ENCODE measurements at places on chromosomes 2 and 18.

GRCh38 chr2:209985874-209986273 is 16.6 kb upstream of the RPE start:
- DNase-seq = no peak

- DNase-seq = no peak
These were observed 211.1 kb downstream of the LRATD1 start for GRCh38 chr2:14843507-14844204.

GRCh38 chr18:56999823-57000222 is 147.1 kb upstream of the BOD1L2 start:
- DNase-seq = no peak

DNA sequence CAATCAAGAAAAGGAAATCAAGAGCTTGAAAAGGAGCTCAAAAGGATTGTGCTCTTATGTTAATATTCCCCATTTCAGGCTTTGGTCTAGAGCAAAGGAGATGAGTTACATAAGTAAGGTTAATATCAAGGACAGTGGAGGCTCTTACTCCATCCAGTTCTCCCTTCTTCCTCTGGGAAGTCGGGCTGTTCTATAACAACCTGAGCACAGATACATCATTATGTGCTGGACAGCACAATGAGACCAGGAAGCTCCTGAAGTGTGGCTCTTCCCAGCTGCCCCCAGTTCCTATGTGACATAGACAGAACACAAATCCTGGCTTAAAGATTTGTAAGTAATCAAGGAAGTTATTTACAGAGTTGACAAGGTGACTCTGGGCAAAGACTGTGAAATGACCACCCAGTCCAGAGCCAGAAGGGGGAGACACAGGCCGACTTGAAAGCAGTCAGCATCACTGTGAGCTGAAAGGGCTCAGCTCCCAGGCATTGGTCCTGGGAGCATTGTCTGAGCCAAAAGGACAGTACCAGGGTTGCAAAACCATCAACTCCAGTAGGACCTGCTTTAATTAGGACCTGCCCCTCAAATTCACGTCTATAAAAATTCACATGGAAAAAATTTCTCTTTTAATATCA is 917.6 kb upstream of the ACVR2A start:
- DNase-seq = no peak

DNA sequence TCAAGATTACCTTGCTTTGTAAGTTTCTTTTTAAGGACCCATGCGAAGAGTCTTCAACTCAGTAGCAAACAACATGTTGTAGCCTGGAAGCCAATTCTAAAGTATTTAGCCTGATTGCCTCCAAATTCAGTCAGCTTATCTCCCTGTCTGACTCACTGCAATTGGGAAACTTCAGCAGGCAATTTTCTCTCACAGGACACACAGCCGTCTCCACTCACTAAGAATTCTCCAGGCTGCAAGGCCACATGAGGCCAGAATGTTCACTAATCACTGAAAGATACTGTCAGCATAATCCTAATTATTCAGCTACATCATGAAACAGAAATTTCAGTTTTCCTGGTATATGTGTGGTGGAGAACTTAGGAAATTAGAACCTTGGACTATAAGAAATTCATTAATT is 78.1 kb upstream of the PDE1A start:
- DNase-seq = no peak

- DNase-seq = no peak
These were observed 43.9 kb downstream of the ACVR2A start for GRCh38 chr2:147888680-147889079.

DNA sequence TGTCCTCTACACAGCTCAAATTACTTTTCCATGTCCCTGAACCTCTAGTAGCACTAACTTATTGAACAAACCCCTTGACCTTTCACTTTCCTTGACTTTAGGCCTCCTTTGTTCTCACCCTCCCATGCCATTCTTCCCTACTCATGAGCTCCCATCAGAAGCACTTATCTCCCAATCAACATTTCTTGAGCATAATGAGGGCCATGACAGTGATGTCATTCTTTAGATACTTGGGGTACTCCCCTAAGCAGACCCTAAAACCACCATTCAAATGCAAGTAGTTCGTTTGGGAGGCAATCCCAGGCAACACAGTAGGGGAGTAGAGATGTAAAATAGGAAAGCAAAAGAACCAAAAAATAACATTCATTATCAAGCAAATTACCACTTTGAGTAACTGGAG is 115.9 kb upstream of the ARHGAP28 start:
- DNase-seq = no peak

DNA sequence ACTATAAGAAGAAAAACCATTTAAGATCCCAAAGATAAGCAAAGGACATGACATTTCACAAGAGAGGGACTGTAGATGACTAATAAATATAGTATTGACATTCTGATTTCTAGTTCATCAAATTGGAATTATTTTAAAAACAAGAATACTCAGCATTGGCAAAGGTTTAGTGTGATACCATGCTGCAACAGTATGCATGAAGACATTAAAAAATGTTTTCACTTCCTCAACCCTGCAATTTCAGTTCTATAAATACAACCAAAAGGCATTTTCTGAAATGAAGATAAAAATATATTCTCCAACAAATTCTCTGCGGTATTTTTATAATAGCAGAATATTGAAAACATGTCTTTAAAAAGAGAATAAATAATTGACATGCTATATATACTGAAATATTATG is 2.1 kb downstream of the C2orf81 start:
- DNase-seq = no peak

DNA sequence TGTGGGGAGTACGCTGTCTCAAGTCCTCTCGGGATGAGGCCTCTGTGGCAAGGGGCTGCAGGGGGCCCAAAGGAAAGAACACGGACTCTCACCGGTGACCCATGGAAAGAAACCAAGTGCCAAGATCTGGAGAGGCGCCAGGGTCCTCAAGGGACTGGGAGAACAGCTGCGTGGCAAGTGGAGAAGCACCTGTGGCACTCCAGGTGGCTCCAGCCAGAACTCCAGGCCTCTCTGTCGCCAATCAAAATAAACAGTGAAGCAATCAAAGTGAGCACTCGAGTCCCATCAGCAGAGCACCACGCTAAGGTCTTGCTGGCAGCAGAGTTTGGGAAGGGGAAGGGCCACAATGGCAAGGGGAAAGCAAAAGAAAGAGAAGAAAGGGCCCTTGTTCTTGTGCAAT is 54.7 kb downstream of the BCL2 start:
- DNase-seq = no peak

- DNase-seq = no peak
These were observed 194.4 kb downstream of the RNF144A start for GRCh38 chr2:7111626-7112025.

DNA sequence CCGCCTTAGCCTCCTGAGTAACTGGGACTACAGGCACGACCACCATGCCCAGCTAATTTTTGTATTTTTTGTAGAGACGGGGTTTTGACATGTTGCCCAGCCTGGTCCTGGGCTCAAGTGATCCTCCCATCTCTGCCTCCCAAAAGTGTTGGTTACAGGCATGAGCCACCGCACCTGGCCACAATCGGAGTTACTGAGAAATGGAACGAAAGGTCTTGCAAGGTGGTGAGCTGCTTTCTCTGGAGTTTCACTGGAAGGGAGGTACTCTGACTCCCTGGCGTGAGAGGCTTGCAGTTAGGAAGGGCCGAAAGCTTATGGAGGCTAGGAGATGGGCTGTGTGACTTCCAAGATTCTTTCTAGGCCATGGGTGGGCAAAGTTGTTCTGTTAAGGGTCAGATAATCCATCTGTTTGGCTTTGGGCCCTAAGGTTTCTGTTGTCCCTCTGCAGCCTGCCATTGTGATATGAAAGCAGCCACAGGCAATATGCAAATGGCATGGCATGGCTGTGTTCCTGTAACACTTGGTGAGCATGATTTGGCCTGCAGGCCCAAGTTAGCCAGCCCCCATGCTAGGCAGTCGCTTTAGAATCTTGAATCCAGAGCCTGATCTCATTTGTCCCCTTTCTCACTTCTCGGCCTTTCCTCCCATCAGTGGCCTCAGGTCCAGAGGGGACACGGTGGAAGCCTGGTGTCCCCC is 7.9 kb downstream of the EFHD1 start:
- no peak for DNase-seq

DNA sequence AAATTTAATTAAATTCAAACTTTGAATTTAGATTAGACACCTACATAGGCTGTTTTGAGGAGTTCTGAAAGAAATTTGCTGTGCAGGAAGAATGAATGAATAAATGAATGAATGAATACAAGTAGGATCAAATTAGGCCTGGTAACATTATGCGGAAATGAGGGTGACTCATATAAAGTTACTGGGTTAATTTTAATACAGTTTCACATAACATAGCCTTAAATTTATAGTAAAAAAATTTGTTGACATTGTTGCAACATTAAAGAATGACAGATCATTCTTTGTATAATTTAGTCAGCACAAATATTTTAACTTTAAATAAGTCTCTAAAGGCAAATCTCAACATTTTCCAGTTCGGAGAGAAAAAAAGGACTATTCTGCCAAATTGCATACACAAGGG is 1293.1 kb upstream of the SLC39A10 start:
- DNase-seq = no peak

GRCh38 chr18:54296062-54296461 is 26.7 kb downstream of the POLI start:
- no peak for DNase-seq

GRCh38 chr2:241010531-241011295 is 12.3 kb downstream of the SNED1 start:
- no peak for DNase-seq

DNA sequence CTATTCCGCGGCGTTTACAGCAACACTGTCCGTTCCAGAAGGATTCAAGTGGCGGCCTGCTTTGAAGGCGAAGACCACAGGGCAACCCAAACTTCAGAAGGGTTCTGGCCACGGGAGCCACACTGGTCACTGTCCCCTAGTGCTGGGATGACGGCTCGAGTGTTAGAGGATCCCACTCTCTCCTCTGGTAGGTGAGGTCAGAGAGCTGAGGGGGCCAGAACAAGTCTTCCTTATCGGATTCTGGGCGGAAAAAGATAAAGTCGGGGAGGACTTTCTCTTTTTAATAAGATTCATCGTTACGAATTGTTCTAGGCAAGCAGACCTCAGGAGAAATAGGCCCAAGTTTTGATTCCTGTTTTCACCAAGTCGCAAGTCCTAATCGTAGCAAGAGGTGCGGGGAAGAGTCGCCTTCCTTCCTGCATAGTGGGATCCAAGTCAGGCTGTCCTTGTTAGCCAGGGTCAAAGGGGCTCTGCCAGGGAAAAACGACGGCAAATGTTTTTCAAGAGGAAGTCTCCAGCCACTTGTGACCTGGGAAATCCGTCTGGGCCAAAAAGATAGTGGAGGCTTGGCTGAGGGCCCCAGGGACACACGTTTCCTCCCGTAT is 864 bp upstream of the MYL12A start:
- no peak for DNase-seq

- no peak for DNase-seq
These were observed 1132.2 kb upstream of the FAM98A start for GRCh38 chr2:34731292-34731691.

DNA sequence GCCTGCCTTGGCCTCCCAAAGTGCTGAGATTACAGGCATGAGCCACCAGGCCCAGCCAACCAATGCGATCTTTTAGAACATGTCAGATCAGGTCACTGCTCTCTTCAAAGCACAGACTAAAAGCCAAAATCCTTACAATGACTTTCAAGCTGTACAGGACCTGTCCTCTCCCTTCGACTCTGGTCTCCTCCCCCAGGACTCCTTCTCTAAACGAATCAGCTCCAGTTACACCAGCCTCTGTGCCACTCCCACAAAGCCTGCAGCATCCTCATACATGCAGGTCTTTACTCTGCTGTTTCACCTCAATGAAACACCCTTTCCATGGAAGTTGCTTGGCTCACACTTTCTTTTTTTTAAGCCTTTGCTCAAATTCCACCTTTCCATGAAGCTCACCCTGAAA is 436.0 kb downstream of the METTL4 start:
- DNase-seq = no peak

DNA sequence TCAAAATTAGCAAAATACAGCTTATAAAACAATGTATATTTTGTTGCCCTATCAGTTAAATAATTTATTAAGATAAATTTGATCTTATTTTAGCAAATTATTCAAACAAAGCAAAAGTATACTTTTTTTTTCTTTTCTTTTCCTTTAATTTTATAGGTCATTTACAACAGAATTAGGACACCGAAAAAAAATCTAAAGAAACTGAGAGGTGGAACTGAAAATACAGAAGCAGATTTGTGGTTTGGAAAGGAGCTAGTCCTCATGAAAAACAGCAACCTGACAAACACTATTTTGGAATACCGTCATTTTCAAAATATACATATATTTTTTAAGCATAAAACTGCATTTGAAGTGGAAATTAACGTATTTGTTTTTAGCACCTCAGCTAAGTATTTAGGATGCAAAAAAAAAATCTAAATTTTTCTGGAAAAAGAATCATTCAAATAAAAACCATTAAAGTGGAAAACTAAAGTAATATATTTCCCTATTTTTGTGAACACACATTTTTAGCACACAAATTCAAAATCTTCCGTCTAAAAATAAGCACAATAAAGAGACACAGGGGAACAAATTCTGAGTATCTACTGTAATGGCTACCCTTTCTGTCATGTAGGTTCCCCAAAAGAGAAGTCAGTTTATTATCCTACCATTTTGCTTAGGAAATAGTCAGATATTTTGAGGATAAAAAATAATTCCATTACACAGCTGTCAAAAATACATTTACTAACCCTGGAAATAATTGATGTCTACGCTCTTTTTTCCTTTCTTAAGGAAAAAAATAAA is 2.7 kb downstream of the CCDC88A start:
- no peak for DNase-seq

DNA sequence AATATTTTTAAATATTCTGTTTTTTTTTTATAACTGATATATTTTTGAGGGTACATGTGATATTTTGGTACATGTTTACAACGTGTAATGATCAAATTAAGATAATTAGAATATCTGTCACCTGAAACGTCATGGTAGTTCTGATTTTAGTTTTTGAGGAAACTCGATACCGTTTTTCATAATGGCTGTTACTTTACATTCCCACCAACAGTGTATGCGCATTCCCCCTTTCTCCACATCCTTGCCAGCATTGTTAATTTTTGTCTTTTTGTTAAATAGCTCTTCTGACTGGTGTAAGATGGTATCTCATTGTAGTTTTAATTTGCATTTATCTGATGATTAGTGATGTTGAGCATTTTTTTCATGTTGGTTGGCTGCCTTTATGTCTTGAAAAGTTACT is 206.8 kb upstream of the STON1 start:
- no peak for DNase-seq

- DNase-seq = no peak
These were observed 25.2 kb downstream of the NPPC start for GRCh38 chr2:231900972-231901371.

- no peak for DNase-seq
These were observed 89.4 kb downstream of the SPHKAP start for GRCh38 chr2:228092056-228092455.
